ENCODE measurements at places on chromosomes 5 and 9. TPM values are rescaled to one million over a fixed set of nuclear protein-coding genes. Genes with fewer than 3 reads are reported as not detected.
A peak's percentile ranks its signal among the peaks of the same experiment; 100 is the strongest.

Gene PIP5K1B
- total RNA-seq, result 12.4 TPM

GRCh38 chr5:7851617-7852289 lies 820 bp upstream of the CFAP90 start:
- no peak for DNase-seq

Gene FOXD1
- total RNA-seq, result not detected

DNA sequence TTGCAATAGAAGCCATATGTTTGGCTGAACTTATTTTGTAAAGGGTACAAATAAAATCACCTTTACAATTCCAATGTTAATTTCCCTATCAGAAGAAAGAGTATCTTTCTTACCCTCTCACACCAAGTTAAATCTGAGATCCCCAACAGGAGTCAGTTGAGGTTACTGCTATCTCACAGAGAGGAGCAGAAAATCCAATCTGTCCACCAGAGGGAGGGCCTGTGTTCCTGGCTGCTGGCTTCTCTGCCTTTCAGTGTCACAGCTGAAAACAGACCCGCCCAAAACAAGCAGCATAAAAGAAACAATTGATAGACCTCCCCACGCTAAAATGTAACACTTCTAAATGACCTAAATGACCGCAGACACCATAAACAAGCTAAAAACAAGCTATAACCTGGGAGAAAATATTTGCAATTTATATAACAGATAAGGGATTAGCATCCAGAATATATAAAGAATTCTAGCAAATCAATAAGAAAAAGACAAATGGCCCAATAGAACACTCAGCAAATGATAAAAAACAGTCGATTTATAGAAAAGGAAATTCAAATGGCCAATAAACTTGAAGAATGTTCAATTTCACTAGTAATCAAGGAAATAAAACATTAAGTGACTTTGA lies 24.5 kb upstream of the MVB12B start:
- DNase-seq, result peak; percentile 63

DNA sequence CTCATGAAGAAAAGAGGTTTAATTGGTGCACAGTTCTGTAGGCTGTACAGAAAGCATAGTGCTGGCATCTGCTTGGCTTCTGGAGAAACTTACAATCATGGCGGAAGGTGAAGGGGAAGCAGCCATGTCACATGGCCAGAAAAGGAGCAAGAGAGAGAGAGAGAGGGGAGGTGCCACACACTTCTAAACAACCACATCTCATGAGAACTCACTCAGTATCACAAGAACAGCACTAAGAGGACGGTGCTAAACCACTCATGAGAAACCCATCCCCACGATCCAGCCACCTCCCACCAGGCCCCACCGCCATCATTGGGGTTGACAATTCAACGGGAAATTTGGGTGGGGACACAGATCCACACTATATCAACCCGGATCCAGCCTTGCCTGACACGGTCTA lies 28.8 kb upstream of the IER5L start:
- DNase-seq, result no peak

All from hematopoietic multipotent progenitor cell (in vitro differentiated cells).